ENCODE measurements at places on chromosomes 3 and 15.

GRCh38 chr3:108025177-108025576, 65.7 kb downstream of the CD47 start:
- no peak for DNase-seq

DNA sequence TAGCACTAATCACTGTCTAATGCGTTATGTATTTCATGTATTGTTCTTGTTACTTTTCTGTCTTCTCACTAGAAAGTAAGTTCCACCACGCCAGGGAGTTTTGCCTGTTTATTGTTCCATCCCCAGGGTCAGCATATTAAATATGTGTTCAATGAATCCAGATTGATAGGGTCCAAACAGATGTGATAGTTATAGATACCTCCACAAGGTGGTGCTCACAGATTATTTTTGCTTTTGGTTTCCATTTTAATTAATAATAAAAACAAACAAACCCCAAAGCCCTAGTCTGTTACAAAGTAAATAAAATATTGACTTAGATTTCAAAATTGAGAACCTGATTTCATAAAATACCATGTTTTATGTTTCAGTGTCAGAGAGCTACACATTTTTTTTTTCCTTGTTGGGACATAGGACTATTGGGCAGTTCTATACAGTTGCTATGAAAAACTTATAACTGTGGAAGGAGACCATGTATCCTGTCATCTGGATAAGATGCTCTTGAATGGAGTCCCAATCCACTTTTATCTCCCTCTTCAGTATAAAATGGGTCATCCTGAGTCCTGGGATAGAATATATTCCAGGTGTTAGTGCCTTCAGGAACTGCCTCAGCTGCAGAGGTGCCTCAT, 12.4 kb downstream of the OTOL1 start:
- DNase-seq = no peak

GRCh38 chr3:177590826-177591225, 393.5 kb upstream of the TBL1XR1 start:
- DNase-seq = no peak

DNA sequence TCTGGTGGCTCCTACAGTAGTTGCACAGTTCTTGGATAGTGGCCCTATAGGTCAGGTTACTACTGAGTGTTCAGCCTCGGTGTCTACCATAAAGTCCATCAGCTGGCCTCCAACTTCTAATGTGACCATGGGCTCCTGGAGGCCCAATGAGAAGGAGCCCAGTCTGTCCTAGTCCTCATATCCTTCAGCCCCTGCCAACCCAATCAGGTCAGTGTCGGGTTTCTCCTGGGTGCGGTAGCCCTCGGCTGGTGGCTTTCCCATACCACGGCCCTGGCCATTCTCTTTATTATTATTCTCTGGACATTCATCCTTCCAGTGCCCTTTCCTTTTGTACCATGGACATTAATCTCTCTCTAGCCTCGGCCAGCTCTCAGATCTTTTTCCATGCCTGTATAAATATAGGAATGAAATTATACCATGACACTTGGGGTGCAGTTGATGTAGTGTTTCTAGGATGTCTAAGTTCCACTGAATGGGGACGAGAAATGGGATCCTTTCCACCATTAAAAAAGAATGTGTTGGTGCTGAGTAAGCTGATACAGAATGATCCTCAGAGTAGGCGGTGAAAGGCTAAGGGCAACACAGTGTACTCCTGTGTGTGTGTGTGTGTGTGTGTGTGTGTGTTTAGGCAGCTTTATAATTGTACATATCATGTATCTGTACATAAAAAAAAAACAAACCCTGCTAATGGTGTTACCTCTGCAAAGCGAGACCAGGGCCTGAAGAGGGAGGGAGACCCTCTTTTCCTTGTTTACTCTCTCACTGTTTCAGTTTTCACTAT, 19.3 kb upstream of the NOX5 start:
- no peak for DNase-seq

DNA sequence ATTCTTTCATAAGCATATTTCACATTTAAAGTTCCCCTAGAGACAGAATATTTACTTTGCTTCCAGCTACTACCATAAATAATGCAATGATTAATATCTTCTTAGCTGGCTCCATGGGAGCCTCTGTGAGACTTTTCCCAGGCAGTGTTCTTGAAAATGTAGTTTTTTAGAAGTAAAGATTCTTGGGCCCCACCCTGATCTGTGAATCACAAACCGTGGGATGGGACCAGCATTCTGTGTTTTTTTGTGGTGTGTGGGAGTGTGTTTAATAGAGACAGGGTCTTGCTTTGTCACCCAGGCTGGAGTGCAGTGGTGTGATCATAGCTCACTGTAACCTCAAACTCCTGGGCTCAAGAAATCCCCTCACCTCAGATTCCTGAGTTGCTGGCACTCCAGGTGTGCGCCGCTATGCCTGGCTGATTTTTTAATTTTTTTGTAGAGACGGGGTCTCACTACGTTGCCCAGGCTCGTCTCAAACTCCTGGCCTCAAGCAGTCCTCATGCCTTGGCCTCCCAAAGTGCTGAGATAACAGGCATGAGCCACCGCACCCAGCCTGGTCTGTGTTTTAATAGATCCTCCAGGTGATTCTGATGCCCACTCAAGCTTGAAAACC, 83.0 kb downstream of the KLHL25 start:
- no peak for DNase-seq

- no peak for DNase-seq
Measured at GRCh38 chr3:23874359-23875112, 42.3 kb downstream of the NKIRAS1 start.

DNA sequence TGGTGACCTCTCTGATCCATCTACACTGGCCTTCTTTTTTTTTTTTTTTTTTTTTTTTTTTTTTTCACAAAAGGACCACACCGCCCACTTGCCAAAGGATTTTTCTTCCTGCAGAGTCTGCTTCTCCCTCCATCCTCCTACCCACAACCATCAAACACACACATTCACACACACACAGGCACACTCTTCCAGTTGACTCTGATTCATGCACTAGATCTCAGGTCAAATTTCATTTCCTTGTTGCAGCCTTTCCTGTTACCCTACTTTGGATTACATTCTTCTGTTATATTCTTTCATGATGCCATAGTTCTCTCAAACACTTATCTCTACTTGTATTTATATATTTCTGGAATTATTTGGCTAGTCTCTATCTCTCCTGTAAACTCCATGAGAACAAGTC, 133.9 kb downstream of the STAC start:
- no peak for DNase-seq

DNA sequence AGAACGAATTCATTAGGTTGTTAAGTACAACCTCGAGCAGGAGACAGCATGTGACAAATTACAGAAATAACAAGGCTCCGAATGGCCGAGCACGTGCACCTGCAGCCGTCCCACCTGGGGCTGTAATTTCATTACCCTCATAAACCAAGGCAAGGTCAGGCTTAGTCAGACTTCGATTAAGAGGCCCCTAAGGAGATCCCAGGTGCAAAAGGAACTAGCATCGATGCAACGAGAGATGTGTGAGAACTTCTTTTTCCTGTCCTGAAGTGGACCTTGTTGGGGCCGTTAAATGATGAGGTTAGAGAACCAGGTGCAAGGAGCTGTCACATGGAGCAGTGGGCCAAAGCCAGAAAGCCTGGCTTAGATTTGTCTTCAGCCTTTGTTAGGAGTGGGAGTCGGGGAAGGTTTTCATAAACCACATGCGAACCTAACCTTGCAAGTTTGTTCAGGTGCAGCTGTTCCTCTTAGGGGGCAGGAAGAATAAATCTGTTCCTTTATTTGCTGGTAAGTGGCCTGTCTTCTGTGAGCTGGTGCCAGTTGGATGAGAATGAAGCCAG, 559.9 kb upstream of the MCTP2 start:
- no peak for DNase-seq

- DNase-seq = no peak
Measured at GRCh38 chr15:66733976-66734375, 31.9 kb downstream of the SMAD6 start.

DNA sequence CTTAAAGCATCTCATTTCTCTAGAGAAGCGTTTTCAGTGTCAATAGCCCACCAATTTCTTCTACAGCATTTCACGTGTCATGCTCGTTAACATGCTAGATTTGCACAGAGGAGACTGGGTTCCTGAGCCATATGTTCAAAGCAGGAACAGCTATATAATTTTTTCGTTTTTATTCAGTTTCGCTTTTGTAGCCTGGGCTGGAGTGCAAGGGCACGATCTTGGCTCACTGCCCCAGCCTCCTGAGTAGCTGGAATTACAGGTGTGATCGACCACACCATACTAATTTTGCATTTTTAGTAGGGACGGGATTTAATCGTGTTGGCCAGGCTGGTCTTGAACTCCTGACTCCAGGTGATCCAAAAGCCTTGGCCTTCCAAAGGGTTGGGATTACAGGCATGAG, 6.6 kb upstream of the SLMAP start:
- no peak for DNase-seq

DNA sequence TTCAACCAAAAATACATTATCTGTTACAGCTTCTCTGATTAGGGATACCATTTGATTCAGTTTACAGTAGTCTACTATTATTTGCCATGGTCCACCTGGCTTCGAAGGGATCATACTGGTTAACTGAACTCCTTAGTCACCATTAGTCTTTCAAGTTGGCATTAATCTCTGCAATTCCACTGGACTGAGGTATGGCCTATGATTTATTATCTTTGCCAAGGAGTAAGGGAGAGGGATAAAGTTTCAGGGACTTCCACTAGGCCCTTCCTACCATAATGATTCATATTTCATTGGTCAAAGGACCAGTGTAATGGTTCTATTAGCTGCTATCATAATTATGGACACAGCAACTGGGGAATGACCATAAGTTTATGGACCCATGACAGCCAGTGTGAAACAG, 7.3 kb upstream of the CMSS1 start:
- DNase-seq = no peak

- DNase-seq = no peak
Measured at GRCh38 chr3:196995646-196996355, 27.2 kb upstream of the PIGZ start.

GRCh38 chr15:57134071-57134605, 215.7 kb downstream of the TCF12 start:
- no peak for DNase-seq

- DNase-seq = no peak
Measured at GRCh38 chr15:64774629-64775493, 528 bp downstream of the RBPMS2 start.

DNA sequence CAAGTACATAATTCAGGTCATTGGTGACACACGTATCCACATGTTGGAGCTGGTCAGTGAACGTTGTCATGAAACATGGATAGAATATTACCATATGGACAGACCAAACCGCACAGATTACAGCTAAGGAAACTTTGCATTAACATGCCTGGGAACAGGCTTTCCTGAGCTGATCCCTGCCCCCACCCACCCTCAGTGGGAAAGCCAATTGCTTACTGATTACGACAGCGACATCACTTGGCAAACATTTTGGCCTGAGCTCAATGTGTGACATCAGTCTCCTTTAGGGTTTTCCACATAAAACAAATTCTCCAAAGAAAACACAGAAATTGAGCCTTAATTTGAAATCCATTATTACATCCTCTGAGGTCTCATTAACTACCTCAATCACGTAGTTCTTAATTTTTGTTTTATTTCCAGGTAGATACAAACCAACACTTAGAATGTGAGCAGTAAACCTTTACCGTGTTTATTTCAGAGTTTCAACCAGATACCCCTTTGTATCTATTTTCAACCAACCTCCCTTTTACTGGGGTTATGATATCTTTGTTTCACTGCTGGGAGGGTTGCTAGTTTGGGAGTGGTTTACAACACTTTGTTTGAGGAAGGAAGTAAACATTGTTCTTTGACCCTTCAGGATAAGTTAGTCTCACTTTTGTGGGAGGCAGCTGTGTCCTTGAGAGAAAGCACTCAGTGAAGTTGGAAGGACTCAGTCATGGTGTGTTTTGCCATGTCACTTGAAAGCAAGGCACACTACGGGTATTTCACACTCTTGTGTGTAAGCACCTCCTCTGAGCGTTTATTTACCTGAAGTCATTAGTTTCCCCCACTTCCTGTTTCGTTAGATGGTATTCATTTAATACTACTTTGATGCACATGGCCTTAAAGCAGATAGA, 103.1 kb downstream of the CMSS1 start:
- DNase-seq = no peak
